Activated CD8-positive, alpha-beta T cell treated with anti-CD3 and anti-CD28 coated beads, Interleukin-2, amount 10 ng/mL, durations not matched to agents 7 days and 5 days (primary cell): ENCODE measurements at places on chromosomes 1 and 21. TPM values are rescaled to one million over a fixed set of nuclear protein-coding genes. Genes with fewer than 3 reads are reported as not detected.

The OLFM3 gene
- total RNA-seq = not detected

The AADACL3 gene
- total RNA-seq = not detected

The RHOU gene
- total RNA-seq = 9.7 TPM

DNA sequence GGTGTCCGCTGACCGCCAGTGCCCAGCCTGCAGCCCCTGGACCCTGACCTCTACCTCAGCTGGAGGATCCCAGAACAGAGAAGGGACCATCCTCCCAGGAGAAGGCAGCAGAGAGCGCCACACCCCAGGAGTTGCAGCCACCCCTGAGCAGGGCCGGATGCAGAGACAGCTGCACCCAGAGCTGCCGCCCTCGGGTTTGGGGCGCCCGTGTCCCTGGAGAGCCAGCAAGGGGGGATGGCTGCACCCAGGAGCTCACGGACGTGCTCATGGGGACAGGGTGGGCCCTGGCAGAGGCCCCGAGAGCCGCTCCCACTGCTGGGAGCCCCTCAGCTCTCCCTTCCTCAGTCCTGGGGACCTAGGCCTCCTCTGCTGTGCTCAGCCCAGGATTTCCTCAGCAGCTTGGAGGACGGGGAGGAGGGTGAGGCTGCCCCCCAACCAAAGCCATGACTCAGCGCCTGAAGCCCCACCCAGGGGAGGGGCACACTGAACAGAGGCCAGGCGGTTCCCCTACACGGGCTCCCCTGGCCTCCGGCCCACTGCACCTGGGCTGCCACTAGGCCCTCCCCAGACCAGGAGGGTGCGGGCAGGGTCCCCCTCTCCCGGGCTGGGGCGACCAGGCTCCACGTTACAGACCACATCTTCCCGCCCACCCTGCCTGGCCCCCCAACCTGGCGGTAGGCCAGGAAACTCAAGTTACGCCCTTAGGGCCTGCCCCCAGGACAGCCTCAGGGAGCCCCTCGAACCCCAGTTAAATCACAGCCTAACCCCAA, 2.2 kb downstream of the ACAP3 start:
- H3K4me3 ChIP-seq = peak overlapping the region; percentile 84
- peaks cover 2% of the 10 kb centered on the region for H3K36me3 ChIP-seq
- H3K27ac ChIP-seq = peak overlapping the region; percentile 95
- peaks cover 23% of the 10 kb centered on the region for H3K4me1 ChIP-seq

DNA sequence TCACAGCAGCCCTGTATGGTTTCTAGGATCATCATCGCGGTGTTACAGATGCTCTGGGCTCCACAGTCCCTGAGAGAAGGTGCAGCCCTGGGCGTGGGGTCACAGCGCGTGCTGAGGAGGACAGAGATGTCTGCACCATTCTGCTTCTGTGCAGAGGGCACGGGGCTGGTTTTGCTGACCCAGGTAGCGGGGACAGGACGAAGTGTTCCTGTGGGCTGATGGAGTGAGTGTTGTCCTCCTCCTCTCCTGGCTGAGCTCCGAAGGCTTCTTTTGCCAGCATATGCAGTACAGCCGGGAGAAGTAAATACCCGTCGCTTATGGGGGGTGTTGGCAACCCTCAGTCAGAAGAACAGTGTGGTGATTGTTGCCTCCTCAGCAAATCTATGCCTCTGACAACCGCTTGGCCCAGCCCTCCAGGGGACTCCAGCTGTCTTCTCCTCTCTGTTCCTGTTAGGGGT, 101.5 kb downstream of the DDX20 start:
- H3K4me1 ChIP-seq = no peaks in the 10 kb centered on the region
- DNase-seq = no peak
- peaks cover 8% of the 10 kb centered on the region for H3K27me3 ChIP-seq
- no peaks in the 10 kb centered on the region for H3K36me3 ChIP-seq
- H3K4me3 ChIP-seq = no peak overlapping the region

DNA sequence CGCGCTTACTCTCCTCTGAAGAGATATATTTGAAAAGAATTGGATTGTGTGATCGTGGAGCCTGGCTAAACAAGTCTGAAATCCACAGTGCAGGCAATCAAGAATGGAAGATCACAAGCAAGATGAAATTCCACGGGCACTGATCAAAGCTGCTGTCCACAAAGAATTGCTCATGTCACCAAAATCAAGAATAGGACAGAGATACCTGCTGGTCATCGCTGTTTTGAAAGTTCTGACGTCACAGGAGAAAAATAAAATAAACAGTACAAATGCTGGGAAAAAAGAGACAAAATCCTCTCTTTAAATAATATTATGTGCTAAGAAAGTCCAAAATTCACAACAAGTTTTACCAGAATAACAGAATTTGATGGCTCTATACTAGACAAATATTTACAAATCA, 12.0 kb upstream of the DESI2 start:
- H3K27me3 ChIP-seq = peaks cover 8% of the 10 kb centered on the region

DNA sequence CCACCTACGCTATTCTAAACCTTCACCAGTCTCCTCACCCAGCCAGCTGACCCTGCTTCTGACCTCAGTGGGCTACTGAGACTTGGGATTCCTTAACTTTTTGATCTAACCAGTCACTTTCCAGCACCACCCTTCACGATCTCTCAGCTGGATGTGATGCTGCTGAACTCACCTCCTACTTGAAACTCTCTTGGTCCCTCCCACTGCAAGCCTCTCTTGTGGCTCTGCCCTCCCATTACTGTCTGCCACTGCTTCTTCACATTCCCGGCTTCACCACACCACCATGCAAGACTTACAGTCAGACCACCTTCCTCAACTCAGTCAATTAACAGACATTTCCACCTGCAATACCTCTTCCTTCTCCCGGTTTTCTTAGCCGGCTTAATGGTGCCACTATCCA, 6.3 kb downstream of the TAF5L start:
- H3K4me1 ChIP-seq = peaks cover 36% of the 10 kb centered on the region
- no peak overlapping the region for H3K4me3 ChIP-seq
- no peak overlapping the region for H3K27ac ChIP-seq

GRCh38 chr1:17251701-17252376, 2.9 kb downstream of the PADI3 start:
- no peak for DNase-seq
- no peaks in the 10 kb centered on the region for H3K36me3 ChIP-seq
- no peaks in the 10 kb centered on the region for H3K4me1 ChIP-seq
- H3K27ac ChIP-seq = no peak overlapping the region

DNA sequence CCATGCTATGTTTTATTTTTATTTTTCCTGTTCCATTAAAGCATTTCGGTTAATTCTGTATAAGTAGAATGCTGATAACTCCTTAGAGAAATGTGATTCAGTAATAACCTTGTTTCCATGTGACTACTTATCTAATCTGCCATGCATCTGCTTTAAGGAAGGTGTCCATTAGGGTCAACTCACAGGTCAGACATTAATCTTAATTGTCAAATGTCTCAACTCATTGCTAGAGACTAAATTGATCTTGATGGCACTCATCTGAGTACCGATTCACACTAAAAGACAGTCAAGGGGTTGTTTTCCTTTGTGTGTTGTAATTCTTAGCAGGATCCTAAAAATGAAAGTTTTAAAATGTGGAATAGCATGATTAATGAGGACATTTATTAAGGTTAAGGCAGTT, 41.8 kb downstream of the ITSN1 start:
- no peaks in the 10 kb centered on the region for H3K4me1 ChIP-seq
- no peaks in the 10 kb centered on the region for H3K36me3 ChIP-seq
- no peak overlapping the region for H3K4me3 ChIP-seq
- H3K27me3 ChIP-seq = peaks cover 16% of the 10 kb centered on the region
- DNase-seq = no peak
